NCI-H526 (cell line): ENCODE measurements at places on chromosomes 7 and 10.

DNA sequence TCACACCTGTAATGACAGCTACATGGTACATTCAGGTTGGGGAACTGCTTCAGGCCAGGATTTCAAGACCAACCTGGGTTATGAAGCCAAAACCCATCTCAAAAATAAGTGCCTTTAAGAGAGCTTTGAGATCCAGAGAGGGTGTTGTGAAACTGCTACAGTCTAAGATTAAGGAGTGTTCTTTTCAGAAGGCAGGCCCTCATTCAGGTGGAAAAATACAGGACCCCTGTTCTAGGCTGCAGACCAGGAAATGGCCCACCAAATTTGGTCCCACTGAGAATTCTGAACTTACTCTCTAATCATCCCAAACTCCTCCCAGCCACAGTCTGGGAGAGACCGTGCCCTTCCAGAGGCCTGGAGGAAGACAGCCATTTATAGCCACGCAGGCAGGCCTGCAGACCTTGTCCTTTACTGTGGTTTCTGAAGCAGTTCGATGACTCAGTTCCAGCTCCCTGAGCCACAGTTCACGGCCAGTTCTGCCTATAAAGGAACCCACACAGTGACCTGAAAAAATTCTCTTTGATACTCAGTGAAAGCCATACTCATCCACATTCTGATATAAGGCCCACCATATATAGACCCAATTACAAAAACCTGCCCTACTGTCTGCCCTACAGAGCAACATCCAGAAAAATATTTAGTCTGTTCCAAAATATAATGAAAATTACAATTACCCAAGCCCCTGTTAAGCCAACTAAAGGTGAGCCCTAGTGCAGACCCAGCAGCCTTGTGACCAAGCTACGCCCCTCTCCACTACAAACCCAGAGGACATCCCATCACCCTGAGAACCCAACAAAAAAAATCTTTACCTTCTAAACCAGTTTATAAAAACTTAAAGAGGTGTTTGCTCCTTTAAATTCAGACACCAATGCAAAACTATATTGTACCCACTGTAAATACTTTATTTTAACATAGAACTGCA is 21.2 kb downstream of the ZNF680 start:
- no peak for DNase-seq

DNA sequence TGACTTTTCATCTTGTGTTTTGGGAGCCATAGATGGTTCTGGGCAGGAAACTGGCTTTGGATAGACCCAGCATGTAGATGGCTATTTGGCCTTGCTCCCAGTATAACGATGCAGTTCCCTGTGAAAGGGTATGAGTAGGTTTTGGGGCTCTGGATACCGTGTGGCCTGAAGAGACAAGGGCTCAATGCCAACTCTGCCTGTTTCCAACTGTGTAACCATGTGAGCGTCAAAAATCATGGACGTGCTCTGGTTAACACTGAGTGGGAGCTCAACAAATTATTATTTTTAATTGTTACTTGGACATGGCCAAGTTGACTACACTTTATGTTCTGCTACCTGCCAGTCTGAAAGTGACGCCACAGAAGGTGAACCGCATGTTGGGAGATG is 41.8 kb downstream of the EGFR start:
- no peak for DNase-seq

GRCh38 chr7:96657347-96658021 is 52.2 kb downstream of the SEM1 start:
- peak; percentile 4 for DNase-seq

GRCh38 chr7:55429835-55430499 is 64.8 kb downstream of the LANCL2 start:
- DNase-seq = no peak

GRCh38 chr7:132318352-132319318 is 257.6 kb downstream of the PLXNA4 start:
- DNase-seq = peak; percentile 62

GRCh38 chr7:85191383-85191782 is 4.5 kb upstream of the SEMA3D start:
- peak; percentile 56 for DNase-seq

DNA sequence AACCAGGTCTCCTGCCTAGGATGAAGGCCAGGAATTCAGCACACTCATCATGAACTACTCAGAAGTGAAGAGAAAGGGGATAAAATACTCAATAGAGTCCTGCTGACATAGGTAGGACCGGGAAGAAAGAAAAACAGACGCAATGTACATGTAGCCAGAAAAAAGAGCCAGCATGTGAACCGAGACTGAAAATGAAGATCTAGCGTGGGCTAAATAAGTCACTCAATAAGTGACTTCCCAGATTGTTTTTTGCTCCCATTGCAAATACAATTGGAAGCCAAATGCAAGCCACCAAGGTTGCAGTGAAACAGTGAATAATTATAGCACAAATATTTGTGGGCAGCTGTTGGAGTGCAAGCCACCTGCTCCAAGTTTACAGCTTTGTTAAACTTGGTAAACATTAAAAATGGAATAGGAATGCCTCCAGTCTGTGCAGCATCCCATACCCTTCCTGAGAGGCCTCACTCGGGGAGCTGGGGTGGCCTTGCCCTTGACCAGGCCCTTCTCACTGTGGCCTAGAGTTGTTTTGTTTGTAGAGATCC is 34.7 kb upstream of the HPS1 start:
- DNase-seq = no peak

- DNase-seq = peak; percentile 78
Measured at GRCh38 chr10:42367532-42368230, 270.7 kb downstream of the ZNF33B start.

DNA sequence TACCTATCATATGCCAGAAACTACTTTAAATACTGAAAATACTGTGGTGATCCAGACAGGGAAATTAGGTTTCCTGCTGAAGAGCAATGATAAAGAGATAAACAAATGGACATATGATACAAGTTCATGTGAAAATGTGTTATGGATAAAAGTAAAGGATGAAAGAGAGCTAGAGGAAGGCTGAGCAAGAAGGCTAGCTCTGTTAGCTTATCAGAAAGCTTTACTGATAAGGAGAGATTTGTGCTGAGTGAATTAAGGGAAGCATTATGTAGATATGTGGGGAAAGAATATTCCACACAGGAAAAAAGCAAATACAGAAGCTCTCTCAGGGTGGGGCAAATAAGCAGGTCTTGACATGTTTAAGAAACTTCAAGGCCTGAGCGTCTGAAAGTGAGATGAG is 308.4 kb downstream of the HDAC9 start:
- DNase-seq = no peak

- DNase-seq = no peak
Measured at GRCh38 chr7:51949726-51950644, 633.4 kb upstream of the COBL start.

GRCh38 chr10:125296598-125296997 is 136.2 kb upstream of the CTBP2 start:
- peak; percentile 19 for DNase-seq

DNA sequence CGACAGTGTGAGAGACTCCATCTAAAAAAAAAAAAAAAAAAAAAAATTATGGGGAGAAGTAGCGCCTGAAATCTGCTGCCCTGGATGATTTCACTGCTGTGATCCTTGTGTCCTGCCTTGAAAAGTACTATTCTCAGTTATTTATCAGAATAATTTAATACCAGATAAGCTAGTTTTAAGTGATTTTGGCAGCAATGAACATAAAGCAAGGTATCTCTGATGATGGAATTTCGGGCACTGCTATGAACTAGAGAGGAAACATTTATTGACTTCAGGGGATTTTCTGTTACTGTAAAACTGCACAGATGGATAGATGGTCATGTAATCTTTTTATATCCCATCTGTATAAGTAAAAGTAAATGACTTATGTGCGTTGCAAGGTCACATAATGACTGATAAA is 619.1 kb upstream of the ANKRD30A start:
- no peak for DNase-seq

GRCh38 chr7:6015917-6016652 is 7.0 kb downstream of the AIMP2 start:
- no peak for DNase-seq

GRCh38 chr10:43292755-43293676 is 26.2 kb upstream of the RASGEF1A start:
- peak; percentile 23 for DNase-seq

DNA sequence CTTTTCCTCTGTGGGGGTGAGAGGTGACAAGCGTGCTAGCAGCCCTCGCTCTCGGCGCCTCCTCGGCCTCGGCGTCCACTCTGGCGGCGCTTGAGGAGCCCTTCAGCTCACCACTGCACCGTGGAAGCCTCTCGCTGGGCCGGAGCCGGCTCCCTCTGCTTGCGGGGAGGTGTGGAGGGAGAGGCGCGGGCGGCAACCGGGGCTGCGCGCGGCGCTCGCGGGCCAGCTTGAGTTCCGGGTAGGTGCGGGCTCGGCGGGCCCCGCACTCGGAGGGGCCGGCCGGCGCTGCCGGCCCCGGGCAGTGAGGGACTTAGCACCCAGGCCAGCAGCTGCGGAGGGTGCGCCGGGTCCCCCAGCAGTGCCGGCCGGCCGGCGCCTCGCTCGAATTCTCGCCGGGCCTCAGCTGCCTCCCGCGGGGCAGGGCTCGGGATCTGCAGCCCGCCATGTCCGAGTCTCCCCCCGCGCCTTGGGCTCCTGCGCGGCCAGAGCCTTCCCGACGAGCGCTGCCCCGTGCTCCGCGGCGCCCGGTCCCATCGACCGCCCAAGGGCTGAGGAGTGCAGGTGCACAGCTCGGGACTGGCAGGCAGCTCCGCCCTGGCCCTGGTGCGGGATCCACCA is 352.8 kb upstream of the PODXL start:
- DNase-seq = no peak

DNA sequence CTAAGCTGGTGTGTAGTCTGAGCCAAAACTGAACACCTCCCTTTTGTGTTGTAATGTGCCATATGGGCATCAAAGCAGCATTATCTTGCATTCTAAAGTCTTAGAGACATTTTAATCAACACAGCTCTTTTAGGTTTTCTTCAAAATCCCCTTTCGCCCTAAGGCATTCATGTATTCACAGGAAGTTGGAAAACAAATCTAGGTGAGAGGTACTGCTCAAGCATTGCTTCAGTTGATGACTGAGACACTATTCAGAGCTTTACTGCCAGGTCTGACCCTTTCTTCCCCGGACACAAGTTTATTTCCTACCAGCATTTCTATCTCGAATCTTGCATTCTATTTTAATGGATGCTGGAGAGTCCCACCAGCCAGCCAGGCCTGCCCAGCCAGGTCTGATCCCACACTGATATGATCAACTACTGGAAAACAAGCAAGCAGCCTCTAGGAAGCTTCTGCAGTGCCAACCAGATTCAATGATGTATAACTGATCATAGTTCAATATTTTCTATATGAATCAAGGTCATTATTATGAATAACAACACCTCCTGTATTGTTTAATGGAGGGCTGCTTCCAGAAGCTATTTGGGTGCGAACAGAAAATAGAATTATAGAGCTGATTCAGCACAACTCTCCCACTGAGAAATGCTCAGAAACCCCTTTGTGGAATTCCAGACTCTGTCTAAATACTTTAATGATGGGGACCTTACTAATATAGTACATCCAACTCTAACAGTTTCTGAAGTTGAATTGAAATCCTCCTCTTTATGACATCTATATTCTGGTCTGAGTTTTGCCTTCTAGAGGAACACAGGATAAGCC is 4.0 kb upstream of the BRAF start:
- no peak for DNase-seq
